ENCODE measurements at places on chromosomes 16 and 17.

GRCh38 chr17:83121921-83122820 lies 42.8 kb downstream of the METRNL start:
- DNase-seq = no peak

DNA sequence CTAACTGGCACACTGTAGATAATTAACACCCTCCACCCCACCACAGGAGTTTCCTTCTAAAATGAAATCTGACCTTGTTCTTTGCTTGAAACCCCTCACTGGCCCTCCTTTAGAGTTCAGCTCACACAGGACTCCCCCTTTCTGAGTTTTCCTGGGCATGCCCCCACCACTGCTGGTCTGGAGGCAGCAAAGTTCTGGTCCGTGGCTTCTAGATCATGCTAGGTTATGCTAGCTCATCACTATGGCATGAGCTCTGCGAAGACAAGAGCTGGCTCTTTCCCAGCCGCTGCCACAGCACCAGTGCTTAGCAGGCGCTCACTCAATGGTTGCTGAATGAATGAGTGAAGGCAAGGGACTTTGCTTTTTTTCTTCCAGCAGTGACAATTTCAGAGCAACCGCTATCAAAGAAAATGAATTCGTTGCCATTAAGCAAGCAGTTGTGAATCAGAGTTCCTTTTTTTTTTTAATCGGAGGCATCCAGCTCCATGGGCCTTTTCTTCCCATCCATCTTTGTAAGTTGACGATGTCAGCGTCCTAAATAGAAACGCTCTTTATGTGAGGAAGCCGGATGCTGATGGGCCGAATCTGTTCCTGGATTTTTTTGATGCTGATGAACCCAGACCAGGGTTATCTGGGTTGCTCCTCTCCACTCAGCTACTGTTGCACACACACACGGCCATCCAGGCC lies 80.8 kb upstream of the NOL11 start:
- DNase-seq = no peak

- no peak for DNase-seq
These were observed 39.1 kb downstream of the RMI2 start for GRCh38 chr16:11384184-11384955.

DNA sequence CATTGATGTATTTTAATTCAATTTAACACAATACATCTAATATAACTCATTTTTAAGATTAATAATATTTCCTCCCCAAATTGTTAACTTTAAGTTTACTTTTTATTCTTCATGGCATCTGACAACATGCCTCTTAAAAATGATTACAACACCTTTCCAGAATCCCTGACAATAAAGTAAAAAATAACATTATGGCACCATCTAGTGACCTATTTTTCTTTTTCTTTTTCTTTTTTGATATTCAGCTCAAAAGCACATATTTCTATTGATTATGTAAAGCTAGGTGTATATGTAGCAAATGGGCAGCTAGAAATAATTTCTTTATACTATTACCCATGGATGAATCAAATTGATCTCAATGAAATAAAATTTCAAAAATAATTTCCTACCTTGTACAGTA lies 834.3 kb upstream of the CDH8 start:
- no peak for DNase-seq

- no peak for DNase-seq
These were observed 663 bp downstream of the PRR35 start for GRCh38 chr16:560701-561412.

- no peak for DNase-seq
These were observed 99.3 kb upstream of the SOX9 start for GRCh38 chr17:72021417-72022041.
